NCI-H1436 (cell line): ENCODE measurements at places on chromosomes 7 and 10.

DNA sequence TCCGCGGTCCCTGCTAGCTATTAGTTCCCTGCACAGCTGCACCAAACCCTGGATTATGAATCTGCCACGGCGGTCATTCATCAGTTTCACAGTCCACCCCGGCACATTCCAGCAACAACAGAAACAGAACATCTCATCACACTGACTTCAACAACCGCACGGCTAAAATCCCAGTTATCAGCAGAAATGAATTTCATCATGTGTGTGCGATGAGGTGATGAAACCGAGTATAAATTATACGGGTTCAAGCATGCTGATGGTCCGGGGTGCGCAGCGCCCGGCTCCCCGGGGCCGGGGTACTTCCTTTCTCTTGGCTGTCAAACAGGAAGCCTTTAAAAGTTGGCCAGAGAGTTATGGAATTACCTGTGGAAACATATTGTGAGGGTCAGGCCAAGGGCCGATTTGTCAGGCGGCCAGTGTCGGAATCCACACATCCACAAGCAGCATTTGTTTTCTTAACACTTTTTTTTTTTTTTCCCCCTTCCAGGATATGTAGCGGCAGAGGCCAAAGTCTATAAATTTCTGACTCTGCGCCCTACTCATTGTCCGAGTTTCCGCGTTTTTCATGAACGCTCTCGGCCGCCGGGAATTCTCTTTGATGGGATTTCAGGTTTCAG, 420.9 kb upstream of the MGMT start:
- DNase-seq: no peak

- no peak for DNase-seq
Observed at GRCh38 chr10:70619271-70620019, 16.9 kb upstream of the PRF1 start.

DNA sequence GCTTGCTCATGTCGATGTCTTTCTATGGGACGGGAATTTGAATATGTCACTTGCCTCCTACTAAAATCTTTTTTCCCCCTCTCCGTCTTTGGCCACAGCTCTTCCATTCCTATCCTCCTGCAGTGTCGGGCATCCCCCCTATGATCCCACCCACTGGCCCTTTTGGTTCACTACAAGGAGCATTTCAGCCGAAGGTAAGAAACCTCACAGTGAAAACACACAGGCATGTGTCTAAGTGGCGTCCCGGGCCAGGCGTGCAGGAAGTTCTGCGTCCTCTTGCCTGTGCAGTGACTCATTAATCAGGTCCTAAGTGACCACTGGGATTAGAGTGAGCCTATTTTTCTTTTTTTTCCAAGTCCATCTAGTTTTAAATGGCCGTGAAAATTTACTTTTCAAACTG, 360.5 kb upstream of the GALNT17 start:
- no peak for DNase-seq

- no peak for DNase-seq
Observed at GRCh38 chr10:43122826-43123225, 15.4 kb upstream of the CSGALNACT2 start.

GRCh38 chr10:88962336-88962735, 9.8 kb upstream of the ACTA2 start:
- DNase-seq: no peak

GRCh38 chr10:122863216-122864193, 15.9 kb downstream of the FAM24B start:
- no peak for DNase-seq

DNA sequence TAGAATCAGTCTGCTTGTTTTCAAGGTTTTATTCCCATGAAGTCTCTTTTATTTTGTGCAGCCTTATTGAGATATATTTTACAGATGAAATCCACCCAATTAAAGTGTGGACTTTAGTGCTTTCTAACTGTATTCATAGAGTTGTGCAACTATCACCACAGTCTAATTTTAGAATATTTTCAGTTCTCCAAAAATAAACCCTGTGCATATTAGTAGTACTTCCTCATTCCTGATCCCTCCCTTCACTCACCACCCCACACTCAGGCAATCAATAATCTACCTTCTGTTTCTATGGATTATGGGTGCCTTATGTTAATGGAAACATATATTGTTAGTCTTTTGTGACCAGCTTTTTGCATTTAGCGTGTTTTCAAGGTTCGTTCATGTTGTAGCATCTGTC, 185.7 kb upstream of the TMEM72 start:
- DNase-seq: no peak

- no peak for DNase-seq
Observed at GRCh38 chr10:32964270-32964669, 6.2 kb upstream of the ITGB1 start.

GRCh38 chr10:76432016-76433012, 1000.9 kb downstream of the LRMDA start:
- DNase-seq: no peak

GRCh38 chr7:151436446-151437158, 3.3 kb downstream of the CRYGN start:
- DNase-seq: no peak

- DNase-seq: no peak
Observed at GRCh38 chr10:393106-393745, 258.0 kb downstream of the ZMYND11 start.

GRCh38 chr10:130773941-130774340, 537.6 kb downstream of the TCERG1L start:
- no peak for DNase-seq

- DNase-seq: no peak
Observed at GRCh38 chr7:151793531-151793951, 83.4 kb downstream of the PRKAG2 start.

- DNase-seq: no peak
Observed at GRCh38 chr7:142300689-142301088, 42.8 kb upstream of the PRSS58 start.

DNA sequence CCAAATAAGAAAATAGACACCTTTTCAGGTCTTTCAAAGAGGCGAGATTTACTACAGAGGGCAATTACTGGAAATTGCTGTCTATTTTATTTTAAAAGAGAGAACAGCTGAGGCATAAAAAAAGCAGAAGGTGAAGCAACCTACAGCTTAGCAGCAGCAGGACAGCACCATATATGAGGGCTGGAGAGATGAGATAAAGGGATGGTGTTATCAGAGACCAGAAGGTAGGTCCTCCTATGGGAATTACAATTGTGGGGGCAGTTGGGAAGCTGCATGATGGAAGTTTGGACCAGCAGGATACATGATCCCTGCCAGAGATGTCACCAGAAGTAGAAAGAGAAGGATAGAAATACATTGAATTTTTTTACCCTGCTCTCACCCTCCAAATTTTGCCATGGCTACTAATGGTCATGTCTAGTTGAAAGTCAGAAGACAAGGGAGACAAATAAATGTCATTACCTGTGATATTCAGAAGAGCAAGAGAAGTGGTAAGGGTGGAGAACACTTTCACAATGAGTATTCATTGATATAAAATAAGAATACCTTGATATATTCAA, 77.2 kb upstream of the CALCR start:
- no peak for DNase-seq

DNA sequence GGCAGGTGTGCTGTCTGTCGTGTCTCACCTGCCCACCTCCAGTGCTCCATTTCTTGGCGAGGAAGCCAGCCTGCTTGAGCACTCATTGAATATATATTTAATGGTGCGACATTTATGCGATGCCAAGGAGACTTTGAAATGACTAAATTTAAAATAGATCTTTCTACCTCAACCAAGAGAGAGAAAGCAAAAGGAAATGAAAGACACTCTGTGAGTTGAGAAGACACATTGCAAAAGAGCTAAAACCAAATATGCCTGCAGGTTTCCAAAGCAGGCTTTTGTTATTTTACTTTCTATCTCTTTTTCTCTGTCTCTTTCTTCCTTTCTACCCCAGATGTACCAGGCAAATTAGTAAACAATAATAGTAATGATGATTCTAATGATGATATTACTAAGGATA, 53.6 kb upstream of the AOAH start:
- DNase-seq: no peak

GRCh38 chr7:40300146-40300670, 165.4 kb downstream of the SUGCT start:
- DNase-seq: no peak

- no peak for DNase-seq
Observed at GRCh38 chr10:20648263-20648874, 248.7 kb downstream of the NEBL start.

GRCh38 chr10:484441-484924, 205.0 kb downstream of the DIP2C start:
- DNase-seq: no peak

DNA sequence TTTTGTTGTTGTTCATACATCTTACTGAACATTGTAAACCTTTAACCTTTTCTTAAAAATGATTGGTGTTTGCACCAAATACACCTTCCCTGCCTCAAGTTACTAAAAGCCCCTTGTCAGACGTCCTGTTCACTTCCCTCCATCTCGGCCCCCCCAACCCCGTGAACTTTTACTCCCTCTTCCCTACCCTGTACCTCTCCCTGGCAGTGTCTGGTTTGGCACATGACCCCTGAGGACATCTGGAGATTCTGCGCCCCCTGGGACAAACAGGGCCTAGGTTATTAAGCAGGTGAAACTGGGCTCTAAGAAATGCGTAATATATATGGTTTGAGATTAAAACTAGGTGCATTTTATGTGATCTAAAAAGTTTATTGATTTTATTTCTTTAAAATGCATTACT, 1.4 kb downstream of the PPP2R2D start:
- no peak for DNase-seq

GRCh38 chr7:43872406-43873110, 3.2 kb upstream of the MRPS24 start:
- DNase-seq: no peak

DNA sequence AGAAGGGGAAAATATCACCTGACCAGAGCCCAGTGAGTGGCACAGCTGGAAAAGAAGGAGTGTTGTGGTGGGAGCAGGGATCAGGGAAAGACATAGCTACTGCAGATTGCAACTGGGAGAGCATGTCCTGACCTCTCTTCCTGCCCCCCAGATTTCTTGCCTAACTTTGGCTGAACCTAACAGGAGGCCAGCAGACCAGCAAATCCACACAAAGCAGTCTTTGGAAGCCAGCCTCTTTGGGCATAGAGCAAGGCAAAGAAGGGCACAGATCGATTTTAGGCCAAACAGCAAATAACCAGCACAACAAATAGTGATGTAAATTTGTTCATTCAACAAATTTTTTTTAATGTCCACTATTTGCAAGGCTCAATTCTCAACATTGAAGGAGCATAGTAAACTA, 433.2 kb upstream of the GHITM start:
- DNase-seq: no peak

GRCh38 chr7:43721193-43721806, 8.0 kb downstream of the COA1 start:
- peak; percentile 2 for DNase-seq

DNA sequence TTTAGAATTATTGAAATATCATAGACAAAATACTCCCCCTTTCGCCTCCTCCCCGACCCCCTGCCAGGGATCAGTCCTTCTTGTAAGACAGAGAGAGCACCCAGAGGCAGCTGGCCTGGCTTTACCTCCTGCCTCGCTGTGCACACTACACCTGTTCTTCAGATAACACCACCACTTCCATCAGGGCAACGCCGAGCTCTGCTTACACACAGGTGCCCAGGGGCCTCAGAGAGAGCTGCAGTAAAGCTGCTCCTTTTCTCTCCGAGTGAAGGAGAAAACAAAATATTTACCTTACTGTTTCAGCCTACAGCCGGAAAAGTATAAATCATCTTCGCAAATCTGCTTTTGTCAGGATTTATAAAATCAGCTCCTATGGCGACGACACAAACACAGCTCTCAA, 80.7 kb downstream of the HIPK2 start:
- no peak for DNase-seq

- no peak for DNase-seq
Observed at GRCh38 chr7:25456467-25457171, 228.3 kb upstream of the NPVF start.

GRCh38 chr7:45126920-45127319, 15.4 kb upstream of the TBRG4 start:
- no peak for DNase-seq

DNA sequence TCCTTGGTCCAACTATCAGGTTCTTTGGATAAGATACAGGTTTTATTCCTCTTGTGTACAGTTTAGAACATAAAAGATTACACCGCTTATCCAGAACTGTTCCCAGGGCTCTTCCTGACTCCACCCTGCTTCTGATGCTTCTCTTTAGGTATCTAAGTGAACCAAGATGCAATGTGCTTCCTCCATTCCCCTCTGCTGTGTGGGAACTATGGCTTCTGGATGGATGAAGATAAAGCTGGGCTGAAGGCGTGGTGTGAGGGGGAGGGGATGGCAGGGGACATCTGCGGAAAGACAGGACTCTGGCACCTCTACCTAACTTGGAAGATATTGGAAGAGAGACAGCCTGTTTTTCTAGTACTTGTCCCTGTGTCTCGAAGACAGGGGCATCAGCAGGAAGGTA, 209.9 kb upstream of the TBX20 start:
- no peak for DNase-seq

DNA sequence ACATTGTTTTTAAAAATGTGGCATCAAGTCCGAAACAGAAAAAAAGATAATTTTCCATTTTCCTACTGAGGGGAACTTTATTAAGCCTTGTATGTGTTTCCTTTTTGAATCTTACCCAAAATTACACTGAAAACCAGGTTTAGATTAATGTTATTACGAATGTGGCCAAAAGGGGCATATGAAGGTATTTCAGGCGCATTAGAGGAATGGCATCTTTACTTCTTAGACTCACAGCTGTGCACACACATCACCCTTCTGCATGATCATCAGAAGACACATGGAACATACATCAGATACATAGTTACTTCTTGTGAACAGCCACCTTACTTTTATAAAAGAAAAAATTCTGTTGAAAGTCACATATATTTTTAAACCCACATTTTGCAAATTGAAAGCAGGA, 58.6 kb upstream of the ZPBP start:
- no peak for DNase-seq

GRCh38 chr7:145839814-145840213, 276.8 kb upstream of the CNTNAP2 start:
- DNase-seq: no peak

- DNase-seq: no peak
Observed at GRCh38 chr10:131797626-131798025, 103.2 kb upstream of the PPP2R2D start.

GRCh38 chr7:69696054-69696591, 97.8 kb downstream of the AUTS2 start:
- DNase-seq: peak; percentile 24

DNA sequence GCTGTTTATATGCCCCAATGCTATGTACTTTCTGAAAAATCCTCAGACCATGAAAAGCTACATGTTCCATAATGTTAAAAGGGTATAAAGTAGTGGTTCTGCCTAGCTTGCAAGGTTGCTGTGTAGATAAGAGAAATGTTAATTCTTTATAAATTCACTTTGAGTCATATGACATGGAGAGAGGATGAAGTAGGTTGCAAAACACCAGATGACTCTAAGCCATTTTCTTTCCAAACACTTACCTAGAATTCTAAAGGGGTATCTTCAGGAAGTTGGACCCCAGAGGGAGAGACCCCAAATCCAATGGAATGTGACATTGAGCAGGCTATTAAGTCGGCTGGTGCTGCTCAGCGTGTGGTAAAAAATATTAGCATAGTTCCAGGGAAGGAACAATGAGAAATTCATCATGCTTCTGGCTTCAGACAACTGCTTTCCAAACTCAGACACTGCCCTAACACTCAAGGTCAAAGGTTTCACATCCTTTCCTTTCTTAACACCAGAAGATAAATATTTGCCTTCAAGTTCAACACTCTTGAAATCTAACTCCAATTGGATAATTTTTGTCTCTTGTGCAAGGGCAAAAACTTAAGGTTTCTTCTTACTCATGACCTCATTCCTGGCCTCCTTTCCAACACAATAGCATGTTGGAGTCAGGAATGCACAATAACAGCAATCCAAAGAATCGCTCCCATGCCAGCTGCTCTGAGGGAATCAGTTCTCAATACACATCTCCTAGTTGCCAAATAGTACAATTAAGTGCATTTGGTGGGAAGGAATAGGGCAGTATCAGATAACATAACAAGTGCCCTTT, 100.7 kb upstream of the AFAP1L2 start:
- no peak for DNase-seq
